Heart right ventricle (tissue), 16 donors: ENCODE measurements at places on chromosomes 6 and 20. TPM values are rescaled to one million over a fixed set of nuclear protein-coding genes. Genes with fewer than 3 reads are reported as not detected.

Gene BMP2
- total RNA-seq, result 1.5 TPM

Gene CABLES2
- total RNA-seq, result 8.1 TPM

Gene TFAP2B
- total RNA-seq, result not detected

Gene GNAS-AS1
- total RNA-seq, result 0.83 TPM

Gene LKAAEAR1
- not detected for total RNA-seq

Gene TRIM31
- not detected for total RNA-seq

Gene NRN1
- 8.6 TPM for total RNA-seq

Gene NRSN1
- total RNA-seq, result not detected

Gene PRPH2
- total RNA-seq, result 1.9 TPM

GRCh38 chr6:95408111-95408510 lies 169.2 kb upstream of the MANEA start:
- DNase-seq, result no peak

DNA sequence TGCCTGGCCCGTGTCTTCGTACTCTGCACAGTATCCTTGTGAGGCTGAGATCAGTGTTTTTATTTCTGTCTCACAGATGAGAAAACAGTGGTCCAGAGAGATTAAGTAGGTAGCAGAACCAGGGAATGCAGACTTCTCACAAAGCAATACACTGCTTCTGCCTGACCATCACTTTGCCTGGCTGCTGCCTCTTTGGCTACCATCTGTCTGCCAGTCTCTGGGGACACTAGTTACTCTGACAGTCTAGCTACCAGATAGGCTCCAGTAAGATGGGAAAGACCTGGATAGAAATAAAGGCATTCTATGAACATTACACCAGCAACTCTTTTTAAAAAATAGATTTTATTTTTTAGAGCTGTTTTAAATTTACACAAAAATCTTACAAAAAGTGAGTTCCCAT lies 96.9 kb downstream of the PHACTR3 start:
- DNase-seq, result no peak

DNA sequence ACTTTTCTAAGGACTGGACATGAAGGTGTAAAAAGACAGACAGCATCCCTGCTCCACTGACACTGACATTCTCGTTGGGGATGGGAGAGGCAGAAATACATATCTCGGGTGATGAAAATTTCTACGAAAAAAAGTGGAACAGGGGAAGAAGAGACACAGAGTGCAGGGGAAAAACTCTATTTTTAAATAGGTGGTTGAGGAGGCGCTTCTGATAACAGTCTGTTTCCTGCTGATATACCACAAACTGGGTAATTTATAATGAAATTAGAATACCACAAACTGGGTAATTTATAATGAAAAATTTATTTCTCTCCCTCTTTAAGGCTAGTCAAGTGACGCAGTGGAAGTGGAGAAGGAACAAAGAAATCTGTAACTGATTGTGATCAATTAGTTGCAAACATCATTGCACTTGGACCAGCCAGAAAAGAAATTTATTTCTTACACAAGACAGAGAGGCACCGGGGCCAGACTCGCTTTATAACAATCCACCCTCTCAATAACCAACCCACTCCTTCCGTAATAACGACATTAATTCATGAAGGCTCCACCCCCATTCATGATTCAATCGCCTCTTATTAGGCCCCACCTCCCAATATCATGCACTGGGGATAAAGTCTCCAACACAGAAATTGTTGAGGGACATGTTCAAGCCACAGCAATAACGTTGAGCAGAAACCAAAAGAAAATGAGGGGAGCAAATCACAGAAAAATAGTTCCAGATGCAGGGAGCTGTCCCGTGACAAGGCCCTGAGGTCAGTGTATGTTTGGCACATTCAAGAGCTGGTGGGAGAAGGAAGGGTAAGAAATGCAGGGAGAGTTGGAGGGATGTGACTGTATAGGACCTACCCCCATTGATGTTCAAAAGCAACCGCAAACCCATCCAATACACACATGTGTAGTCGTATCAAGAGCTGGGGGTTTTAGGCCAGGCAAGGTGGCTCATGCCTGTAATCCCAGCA lies 6.6 kb upstream of the SRSF6 start:
- no peak for DNase-seq

GRCh38 chr6:139010674-139011073 lies 17.9 kb upstream of the ABRACL start:
- DNase-seq, result no peak

DNA sequence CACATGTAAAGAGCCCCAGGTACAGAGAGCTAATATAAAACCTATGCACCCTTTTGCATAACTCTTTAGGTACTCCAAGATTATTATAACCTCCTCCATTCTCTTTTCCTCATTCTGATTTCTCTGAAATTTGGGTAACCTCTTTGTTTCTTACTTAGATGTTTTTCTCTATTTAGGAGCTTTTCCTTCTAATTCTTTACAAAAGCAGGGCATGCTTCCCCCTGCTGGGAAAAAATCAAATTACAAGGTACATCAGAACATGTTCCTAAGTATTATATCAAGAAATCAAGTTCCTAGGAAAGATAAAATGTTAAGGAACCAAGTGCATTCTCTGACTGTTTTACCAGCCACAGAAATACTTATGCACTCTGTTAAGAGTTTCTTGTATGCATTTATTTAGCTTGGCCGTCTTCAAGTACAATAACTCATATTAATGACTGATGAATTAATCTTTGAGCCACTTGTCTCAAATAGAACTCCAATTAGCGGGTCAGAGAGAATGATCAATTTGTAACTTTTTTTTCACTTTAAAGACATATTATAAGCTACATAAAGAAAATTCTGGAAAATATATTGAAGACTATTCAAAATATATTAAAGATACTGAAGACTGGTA lies 2.1 kb downstream of the KHDRBS2 start:
- no peak for DNase-seq

DNA sequence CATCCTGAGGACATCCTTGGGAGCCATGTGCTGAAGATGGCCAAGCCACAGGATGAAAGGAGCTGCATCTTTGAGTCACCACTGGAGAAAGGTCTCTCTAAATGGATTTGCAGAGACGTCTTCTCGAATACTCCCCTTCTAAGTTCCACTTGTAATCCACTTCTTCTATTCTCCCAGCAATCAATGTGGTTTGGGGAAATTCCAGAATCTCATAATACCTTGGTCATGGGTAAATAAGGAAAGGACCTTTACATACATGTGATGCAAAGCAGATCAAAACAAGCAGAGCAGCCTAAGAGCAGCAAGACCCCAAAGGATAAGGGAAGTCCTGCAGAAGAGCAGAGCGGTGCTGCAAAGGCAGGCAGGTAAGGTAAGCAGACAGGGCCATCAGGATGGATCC lies 35.3 kb downstream of the TRIM38 start:
- DNase-seq, result no peak

- DNase-seq, result no peak
Measured at GRCh38 chr6:373031-373430, 18.5 kb upstream of the IRF4 start.

GRCh38 chr6:62150048-62150663 lies 135.9 kb downstream of the KHDRBS2 start:
- no peak for DNase-seq

GRCh38 chr6:137258170-137258569 lies 39.0 kb upstream of the IFNGR1 start:
- no peak for DNase-seq

DNA sequence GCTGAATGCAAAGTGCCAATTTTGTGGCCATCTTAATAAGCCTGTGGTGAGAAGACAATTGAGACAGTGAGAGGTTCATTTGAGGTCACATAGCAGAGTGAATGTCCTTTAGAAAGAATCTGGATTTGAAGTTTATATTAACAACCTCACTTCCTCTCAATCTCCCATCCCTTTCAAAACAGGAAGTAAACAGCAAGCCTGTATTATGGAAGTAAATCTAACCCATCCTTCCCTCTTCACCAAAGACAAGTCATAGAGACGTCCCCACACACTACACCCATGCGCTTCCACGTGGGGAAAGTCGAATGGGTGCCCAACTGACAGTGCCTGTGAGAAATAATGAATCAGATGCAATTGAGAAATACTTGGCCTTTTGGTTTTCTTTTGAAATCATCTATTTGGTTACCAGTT lies 28.8 kb upstream of the CCND3 start:
- DNase-seq, result no peak

DNA sequence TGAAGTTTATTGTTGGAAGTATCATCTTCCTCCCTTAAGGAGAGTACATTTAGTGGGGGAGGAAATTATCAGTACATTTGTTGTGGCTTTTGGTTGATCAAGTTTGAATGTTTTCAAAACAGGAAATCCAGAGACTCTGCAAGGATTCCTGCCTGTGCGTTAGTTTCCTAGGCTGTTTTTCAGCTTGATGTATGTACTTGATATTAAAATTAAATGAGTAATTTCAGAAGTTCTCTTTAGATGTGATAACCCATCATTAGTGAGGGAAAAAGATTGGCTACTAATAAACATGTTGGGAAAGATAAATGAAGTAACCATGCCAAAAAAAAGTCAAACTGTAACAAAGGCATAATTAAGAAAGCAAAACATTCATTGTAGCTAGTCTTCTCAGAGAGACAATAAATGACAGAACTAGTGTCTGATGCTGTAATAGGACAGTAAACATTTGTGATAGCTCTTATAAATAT lies 88.0 kb upstream of the TULP1 start:
- DNase-seq, result no peak

GRCh38 chr20:20368418-20369249 lies 730 bp downstream of the INSM1 start:
- DNase-seq, result no peak

DNA sequence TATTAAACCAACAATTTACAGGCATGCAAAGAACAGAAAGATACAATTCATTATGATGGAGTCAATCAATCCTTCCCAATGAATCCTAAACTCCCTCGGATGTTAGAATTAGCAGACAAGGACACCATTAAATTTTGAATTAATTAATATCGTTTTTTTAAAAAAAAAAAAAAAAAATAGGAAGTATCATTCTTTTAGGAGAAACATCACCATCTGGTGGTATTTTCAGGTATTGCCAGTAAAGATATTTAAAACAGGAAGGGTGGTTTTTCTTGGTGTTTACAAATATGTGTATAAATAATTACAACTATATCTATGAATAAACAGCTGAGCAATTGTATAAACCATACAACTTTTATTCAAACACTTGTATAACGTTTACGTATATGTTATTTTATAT lies 564.4 kb downstream of the HAO1 start:
- DNase-seq, result no peak

- DNase-seq, result no peak
Measured at GRCh38 chr6:3615391-3616380, 135.8 kb downstream of the PXDC1 start.

- no peak for DNase-seq
Measured at GRCh38 chr6:16676978-16677377, 84.3 kb downstream of the ATXN1 start.

- no peak for DNase-seq
Measured at GRCh38 chr6:139757784-139758183, 383.3 kb upstream of the CITED2 start.

- DNase-seq, result no peak
Measured at GRCh38 chr6:33895296-33895695, 91.5 kb upstream of the MLN start.

DNA sequence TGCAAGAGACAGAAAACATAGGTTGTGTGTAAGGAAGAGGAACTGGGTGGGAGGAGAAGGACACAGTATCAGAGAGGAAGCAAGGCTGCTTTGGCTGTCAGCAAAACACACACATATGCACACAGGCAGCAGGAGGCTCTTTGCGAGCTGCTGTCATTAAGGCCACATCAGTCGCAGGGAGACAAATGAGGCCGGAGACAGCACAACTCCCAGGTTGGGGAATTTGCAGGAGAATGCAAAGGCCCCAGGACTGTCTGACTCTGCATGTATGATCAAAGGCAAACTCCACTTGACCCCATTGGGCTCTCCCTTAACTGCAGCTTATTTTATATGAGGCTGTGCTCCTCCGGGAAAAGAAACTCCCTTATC lies 35.3 kb downstream of the METTL24 start:
- no peak for DNase-seq

DNA sequence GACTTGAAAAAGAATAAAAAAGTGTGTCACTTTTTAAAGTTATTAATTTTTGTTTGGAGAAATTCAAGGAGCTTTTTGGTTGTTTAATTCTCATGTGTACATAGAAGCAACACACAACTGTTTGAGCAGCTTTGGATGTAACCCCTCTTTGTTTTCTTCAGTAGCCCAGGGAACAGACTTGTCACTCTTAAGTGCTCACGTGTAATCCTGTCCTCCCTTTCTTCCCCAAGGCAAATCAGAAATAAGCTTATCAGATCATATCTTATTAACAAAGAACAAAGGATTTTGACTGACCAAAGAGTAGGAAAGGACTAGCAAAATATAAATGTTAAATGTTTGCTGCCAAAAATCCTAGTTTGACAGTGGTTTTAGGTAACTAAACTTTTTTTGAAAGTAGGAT lies 7.3 kb upstream of the FLRT3 start:
- no peak for DNase-seq

GRCh38 chr6:52143551-52143950 lies 42.6 kb upstream of the IL17A start:
- DNase-seq, result no peak

DNA sequence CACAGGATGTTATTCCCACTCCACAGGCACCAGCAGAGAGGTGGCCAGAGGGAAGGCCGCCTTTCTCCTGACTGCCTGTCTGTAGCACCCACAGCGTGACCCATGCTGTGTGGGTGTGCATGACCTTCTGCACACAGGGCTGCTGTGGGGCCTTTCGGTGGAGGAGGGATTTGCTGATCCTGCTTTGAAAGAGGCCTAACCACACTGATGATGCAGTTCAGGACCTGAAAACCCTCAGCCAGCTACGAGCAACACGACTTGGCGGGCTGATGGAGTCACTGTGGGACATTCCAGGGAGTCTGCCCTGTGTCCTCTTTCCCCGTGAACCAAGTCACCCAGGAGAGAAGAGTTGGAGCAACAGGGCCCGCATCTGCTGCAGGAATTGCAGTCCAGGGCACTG lies 49.1 kb downstream of the SYTL3 start:
- DNase-seq, result no peak

- no peak for DNase-seq
Measured at GRCh38 chr6:138856654-138857053, 60.8 kb downstream of the ECT2L start.

- DNase-seq, result no peak
Measured at GRCh38 chr20:50372770-50373088, 137.5 kb upstream of the PTPN1 start.

- DNase-seq, result no peak
Measured at GRCh38 chr6:61809004-61809595, 476.9 kb downstream of the KHDRBS2 start.

GRCh38 chr6:102127253-102127652 lies 733.7 kb downstream of the GRIK2 start:
- DNase-seq, result no peak

DNA sequence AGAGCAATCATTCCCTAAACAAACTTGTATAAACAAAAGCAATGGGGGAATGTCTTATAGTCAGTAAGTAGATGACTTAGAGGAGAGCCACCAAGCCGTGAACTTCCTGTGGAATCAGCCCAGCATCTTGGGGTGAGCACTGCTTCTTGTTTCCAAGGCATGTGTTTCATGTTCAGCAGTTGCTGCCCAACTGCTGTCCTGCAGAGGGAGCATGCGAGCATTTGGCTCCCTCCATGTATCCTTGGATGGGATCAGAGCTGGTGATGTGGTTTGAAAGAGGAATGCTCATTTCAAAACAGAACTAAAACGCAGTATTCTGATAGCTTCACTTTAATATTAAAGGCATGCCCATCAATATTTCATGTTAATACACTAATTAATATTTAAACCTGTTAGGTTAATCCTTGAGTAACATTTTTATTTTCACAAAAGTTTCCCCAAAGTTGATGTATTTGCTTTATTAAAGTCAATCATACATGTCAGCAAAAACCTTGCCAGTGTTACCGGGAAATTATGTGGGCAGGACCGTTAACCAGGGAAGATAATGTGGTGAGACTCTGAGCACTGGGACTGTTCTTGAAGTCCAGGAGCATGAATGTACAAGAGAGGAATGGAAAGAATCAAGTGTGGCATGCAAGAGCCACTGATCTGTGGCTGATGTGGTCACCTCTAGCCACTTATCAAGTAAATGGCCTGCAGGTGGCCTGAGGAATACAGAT lies 172.1 kb upstream of the GGTLC1 start:
- DNase-seq, result peak; percentile 38
